ENCODE measurements at places on chromosomes 16 and 17.

DNA sequence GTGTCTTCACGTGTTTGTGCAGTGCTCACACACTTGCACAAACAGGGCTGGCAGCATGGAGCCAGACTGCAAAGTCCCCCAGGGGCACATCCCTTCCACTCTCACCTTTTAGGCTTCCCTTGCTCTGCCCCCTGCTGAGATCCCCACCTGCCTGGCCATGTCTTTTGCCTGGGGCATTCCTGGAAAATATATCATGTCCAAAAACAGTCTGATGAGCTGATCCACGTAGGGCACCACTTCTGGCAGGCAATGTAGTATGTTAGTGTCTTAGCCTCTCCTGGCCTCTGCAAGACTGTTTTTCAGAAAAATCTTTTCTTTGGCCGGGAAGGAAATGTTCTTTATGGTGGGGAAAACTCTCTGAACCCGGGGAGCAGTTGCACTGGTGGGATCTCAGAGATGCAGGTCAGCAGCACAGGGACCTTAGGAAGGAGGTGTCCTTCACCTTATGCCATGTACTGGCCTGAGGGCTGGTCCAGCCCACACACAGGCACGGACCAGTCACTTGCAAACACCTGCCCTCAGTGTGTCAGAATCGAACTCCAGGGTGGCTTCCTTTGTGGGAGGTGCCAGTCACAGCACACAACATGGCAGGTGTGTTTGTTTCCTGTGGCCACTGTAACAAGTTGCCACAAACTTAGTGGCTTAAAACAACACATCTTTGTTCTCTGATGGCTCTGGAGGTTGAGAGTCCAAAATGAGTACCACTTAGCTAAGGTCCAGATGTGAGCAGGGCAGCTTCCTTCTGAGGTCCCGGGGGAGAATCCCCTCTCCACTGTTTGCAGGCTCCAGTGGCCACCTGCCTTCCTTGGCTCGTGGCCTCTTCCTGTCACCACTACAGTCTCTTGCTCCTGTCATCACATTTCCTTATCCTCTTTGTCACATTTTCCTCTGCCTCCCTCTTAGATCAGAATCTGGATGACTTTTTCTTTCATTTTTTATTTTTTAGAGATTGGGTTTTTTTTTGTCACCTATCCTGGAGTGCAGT lies 46.6 kb downstream of the MPRIP start:
- no peak for DNase-seq

DNA sequence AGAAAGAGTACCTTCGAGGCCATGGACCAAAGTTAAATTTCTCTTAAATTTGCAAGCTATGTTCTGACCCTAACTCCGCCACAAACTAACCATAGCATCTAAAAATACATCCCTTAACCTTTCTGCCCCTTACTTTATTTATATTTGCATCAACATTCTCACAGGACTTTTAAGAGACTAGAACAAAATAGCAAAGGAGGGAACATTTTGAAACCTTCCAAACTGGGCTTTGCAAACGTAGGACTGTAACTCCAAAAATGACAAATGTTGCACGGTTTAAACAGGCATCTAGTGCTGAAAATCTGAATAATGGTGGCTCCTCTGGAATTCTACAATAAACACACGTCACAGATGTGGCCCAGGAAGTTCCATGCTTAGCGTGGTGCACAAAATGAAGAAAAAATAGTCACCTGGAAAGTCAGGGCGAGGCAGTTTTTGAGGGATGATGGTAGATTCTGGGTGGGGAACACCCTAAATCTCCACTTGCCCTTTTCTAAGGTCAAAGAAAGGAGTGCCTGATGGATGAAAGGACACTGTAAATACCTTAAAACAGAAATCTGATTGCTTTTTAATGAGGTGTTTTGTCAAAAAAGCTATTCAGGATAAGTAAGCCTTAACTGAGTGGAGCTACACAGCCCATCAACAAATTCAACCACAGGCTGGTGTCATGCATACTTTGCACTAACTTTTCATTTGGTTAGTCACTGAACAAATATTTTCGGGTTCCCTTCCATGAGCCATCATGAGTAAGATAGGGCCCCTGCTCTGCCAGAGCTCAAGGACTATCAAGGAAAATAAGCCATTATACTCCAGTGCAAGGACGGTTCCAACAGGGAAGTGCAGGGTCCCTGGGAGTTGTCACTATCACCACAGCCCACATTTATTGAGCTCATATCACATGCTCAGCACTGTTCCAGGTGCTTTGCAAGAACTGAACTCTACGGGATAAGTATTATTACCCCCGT lies 21.2 kb downstream of the ARHGAP17 start:
- DNase-seq = no peak

DNA sequence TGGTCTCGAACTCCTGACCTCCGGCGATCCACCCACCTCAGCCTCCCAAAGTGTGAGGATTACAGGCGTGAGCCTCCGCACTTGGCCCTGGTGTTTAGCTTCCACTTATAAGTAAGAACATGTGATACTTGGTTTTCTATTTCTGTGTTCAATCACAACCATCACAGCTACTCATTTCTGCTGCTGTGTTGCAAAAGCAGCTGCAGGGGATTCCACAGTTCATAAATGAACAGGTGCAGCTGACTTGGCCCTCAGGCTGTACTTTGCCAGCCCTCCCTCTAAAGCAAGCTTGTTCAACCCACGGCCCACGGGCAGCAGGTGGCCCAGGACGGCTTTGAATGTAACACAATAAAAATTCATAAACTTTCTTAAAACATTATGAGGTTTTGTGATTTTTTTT lies 79.2 kb downstream of the SLC39A11 start:
- DNase-seq = no peak

DNA sequence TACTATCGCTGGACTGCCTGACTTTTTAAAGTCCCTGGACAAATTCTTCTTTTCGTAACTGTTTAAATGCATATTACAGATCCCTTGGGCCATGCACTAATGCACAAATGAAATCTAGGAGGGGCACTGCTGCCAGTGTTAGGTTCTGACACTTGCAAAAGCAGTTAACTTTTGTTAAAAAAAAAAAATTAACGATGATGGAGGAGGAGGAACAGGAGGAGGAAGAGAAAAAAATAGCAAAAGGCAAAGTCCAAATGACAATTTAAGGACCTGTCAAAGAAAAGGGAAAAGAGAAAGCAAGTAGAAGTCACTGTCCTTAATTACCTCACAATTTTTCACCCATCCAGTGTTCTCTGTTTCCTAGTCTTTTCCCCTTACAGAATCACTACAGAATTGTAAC lies 97.8 kb upstream of the CORO6 start:
- no peak for DNase-seq

DNA sequence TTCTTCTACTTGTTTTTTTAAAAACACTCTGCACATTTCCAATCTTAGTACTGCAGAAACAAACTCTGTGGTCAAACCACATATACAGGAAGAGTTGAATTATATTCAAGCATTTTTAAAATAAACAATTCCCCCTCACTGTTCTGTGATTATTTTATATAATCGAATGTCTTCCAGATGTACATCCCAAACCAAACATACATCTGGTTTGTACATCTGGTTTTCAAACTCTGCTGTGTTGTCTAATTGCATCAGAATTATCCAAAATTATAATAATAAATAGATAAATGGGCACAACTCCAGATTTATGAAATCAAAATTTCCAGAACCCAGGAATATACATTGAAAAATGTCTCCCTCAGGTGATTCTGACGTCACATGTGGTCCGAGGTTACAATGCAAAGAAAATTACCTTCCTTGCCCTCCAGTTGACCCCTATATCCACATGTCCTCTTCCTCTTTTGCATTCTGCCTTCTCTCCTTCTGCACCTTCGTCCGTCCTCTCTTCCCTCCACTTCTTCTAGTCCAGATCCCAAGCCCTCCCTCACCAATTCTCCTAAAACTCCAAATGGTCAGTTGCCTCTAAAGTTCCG lies 13.3 kb upstream of the CCDC144A start:
- no peak for DNase-seq

- DNase-seq = no peak
These were observed 310.9 kb upstream of the KCNJ16 start for GRCh38 chr17:69764146-69764545.

GRCh38 chr17:59327121-59327980 lies 4.1 kb upstream of the YPEL2 start:
- DNase-seq = no peak

DNA sequence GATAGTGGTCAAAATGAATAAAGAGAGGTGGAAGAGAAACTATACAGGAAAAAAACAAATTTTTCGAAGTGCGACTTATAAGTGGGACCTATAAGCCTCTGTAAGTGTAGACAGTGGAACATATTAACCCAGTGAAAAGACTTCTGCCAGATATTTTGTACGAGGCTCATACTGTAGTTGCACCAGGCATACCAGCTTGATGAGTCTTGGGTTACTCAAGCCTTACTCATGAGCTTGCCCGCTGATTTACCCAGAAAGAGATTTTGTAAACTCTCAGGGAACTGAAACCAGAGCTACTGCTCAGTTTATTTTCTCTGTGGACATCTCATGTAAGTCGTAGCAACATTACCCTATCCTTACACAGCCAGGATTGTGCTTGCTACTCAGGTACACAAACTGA lies 708.0 kb upstream of the SOX9 start:
- DNase-seq = no peak

DNA sequence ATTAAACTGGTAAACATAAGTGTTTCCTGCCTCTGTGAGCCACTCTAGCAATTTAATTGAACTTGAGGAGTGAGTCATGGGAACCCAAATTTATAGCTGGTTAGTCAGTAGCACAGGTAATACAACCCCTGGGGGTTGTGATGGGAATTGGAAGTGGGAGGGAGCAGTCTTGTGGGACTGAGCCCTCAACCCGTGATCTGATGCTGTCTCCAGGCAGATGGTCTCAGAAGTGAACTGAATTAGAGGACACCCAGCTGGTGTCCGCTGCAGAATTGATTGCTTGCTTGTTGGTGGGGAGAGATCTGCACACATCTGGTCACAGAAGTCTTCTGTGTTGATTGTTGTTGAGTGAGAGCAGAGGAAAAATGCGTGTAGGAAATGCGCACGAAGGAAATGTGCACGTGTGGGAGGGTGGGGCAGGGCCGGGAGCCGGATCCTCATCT lies 7.7 kb upstream of the ST6GALNAC2 start:
- no peak for DNase-seq

GRCh38 chr16:86911437-86911958 lies 333.1 kb downstream of the FOXL1 start:
- DNase-seq = no peak
